ENCODE measurements at places on chromosomes 1 and 21. TPM values are rescaled to one million over a fixed set of nuclear protein-coding genes. Genes with fewer than 3 reads are reported as not detected.

Gene BRDT
- total RNA-seq = not detected

Gene FMN2
- not detected for total RNA-seq

Gene OR2L8
- total RNA-seq = not detected

Gene GJA9
- not detected for total RNA-seq

Gene PGLYRP3
- not detected for total RNA-seq
